ENCODE measurements at places on chromosomes 16 and 17.

DNA sequence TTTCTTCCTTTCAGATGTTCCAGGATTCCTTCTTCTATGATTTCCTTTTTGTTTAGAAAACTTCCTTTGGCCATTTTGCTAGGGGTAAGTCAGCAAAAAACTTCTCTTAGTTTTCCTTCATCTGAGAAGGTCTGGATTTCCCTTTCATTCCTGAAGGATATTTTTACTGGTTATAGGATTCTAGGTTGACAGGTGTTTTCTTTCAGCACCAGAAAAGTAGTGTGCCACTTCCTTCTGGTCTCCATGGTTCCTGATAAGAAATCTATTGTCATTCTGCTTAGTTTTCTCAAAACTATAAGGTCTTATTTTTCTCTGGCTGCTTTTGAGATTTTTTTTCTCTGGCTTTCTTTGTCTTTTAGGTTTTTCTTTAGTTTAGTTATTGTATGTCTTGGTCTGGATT, 27.6 kb downstream of the MPRIP start:
- DNase-seq = no peak

DNA sequence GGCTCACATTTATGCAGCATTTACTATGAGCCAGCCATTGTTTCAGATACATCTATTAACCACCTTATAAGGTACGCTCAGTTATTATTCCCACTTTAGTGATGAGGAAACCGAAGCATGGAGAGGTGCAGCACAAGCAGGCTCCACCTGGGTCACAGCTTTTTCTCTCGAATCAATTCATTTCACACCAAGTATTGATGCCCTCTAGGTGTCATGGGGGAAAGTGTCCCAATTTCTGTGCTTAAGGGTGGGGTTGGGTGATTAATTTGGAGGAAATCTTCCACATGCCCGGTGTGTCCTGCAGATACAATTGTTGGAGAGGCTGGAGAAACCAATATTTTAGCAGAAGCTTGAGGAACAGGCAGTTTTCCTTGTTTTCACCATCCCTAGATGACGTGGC, 62.7 kb upstream of the DNAJA2 start:
- DNase-seq = no peak

- DNase-seq = no peak
These were observed 80.6 kb downstream of the LMF1 start for GRCh38 chr16:890217-890616.

- DNase-seq = peak; percentile 16
These were observed 4.3 kb upstream of the APRT start for GRCh38 chr16:88815901-88816589.

- no peak for DNase-seq
These were observed 22.3 kb upstream of the MMD start for GRCh38 chr17:55443904-55444303.

DNA sequence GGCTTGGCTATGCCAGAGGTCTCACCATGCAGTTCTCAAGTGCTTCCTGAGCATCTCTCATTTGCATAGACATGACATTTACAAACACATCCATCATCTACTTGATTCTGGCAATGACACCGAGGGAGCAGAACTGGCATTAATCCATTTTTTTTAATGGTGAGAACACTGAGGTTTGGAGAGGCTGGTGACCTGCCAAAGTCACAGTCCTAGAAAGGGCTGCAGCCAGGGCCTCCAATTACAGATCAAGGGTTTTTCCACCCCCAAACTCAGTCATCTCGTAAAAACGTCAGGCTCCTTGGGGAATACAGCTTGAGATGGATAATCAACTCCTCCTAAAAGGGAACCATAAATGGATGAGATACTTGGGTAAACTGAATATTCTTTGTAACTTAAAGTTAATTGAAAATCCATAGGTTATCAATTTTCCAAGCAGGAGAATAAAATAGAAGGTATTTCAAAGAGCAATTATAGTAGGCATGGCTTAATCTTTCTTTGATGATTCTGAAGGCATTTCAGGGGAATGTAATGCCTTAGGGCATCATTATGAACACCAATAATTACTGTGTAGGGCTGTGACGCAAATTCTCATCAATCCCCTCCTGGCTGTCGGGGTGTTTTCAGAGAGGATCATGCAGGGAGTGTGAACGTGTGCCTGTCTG, 9.4 kb upstream of the MEOX1 start:
- no peak for DNase-seq

- DNase-seq = no peak
These were observed 26.2 kb upstream of the MAP3K14 start for GRCh38 chr17:45342871-45343526.

DNA sequence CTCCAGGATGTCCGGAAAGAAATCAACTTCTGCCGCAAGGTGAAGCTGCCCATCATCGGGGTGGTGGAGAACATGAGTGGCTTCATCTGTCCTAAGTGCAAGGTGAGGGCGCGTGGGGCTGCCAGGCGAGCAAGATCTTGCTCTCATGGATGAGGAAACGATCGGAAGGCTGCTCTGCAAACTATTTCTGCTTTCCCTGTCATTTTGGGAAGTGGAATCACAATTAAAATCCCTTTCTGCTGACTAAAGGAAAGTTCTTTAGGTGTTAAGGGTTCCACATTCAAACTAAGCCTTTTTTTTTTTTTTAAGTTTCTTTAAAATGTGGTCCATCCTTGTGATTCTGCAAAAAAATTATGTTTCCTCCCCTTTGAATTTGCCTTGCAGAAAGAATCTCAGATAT, 17.7 kb downstream of the NUBP1 start:
- no peak for DNase-seq

GRCh38 chr17:1573932-1574696, 11.5 kb upstream of the PITPNA start:
- peak; percentile 40 for DNase-seq

DNA sequence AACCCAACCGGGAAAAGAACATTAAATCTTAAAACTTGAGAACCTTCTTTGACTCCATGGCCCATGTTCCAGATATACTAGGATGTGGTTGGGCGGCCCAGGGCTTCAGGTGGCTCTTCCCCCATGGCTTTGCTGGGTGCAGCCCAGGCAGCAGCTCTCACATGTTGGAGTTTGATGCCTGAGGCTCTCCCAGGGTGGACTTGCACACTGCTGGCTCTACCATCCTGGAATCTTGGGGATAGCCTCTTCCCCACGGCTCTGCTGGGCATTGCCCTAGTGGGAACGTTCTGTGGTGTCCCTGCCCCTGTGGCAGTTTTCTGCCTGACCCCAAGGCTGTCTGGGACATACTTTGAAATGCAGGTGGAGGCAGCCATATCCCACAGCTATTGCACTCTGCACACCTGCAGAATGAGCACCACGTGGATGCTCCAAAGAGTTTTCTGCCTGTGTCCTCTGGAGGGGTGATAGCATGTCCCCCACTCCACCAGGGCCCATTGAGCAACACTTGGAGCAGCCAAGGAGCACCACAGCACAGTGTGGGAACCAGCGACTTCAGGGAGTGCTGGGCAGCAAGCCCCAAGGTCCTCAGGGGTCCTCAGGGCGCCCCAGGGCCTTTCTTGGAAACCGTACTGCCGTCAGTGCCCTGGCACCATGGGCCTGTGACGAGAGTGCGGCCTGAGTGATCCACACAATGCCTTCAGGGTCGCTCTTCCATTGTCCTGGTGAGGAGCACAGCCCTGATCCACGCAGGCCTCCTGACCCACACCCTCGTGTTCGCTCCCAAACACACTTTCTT, 70.8 kb downstream of the GOSR1 start:
- no peak for DNase-seq

GRCh38 chr16:73339821-73340220, 291.9 kb upstream of the ZFHX3 start:
- no peak for DNase-seq

- no peak for DNase-seq
These were observed 13.4 kb upstream of the SLC38A8 start for GRCh38 chr16:84055801-84056634.

Measured in hypothalamus (tissue), 51 donors.